Posterior vena cava (tissue), 2 donors: ENCODE measurements at places on chromosomes 13 and 19.
A peak's percentile ranks its signal among the peaks of the same experiment; 100 is the strongest.

DNA sequence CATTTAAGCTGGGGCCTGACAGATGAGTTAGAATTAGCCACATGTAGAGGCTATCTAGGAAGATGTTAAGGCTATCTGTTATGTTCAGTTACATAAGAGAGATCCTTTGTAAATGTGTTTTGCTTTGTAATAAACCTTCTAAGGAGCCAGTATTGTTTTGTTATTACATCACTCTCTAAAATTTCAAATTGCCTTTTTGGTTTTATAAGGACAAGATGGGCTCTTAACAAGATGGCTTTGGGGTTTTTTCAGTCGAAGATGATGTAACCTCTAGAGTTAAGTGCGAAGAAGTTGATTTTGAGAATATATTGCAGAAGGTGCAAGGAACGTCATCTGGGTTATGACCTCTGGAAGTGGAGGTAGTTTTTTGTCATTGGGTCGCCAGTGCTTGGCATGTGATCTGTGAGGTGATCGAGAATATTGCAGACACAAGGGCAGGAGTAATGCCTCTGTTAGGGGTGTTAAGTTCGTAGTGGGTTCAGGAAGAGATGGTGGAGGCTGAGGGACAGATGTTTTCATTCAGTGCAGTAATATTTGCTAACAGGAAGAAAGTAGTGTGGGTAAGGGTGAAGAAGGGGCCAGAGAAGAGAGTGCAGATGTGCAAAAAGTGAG is 12.7 kb downstream of the LSM14A start:
- no peak for DNase-seq

- peak; percentile 34 for DNase-seq
Observed at GRCh38 chr19:41850381-41850780, 5.5 kb downstream of the DMRTC2 start.

DNA sequence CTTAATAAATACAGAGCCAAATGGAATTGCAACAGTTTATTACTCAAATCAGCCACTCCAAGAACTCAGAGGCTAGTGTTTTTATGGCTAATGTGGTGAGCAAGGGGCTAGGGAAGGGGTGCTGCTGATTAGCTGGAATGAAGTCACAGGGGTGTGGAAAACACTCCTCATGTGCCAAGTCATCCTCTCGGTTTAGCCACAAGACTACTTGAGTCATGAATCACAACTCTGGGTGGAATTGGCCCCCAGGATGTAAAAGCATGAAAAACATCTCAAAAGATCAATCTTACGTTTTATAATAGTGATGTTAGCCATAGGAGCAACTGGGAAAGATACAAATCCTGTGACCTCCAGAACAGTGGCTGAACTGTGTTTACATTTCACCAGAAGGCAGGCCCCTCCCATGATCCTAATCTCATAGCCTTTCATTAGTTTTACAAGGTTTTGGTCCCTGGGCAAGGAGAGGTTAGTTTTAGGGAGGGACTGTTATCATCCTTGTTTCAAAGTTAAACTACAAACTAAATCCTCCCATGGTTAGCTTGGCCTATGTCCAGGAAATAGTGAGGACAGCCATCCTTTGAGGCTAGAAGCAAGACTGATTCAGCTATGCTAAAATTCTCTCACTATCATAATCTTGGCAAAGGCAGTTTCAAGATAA is 2020.1 kb upstream of the PCDH20 start:
- no peak for DNase-seq

DNA sequence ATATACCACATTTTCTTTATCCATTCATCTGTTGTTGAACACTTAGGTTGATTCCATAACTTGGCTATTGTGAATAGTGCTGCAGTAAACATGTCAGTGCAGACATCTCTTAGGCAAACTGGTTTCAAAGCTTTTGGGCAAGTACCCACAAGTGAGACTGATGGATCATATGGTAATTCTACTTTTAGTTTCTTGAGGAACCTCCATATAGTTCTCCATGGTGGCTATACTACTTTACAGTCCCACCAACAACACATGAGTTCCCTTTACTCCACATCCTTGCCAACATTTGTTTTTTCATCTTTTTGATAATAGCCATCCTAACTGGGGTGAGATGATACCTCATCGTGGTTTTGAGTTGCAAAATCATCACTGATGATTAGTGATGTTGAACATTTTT is 8.5 kb downstream of the CYSLTR2 start:
- DNase-seq = no peak

DNA sequence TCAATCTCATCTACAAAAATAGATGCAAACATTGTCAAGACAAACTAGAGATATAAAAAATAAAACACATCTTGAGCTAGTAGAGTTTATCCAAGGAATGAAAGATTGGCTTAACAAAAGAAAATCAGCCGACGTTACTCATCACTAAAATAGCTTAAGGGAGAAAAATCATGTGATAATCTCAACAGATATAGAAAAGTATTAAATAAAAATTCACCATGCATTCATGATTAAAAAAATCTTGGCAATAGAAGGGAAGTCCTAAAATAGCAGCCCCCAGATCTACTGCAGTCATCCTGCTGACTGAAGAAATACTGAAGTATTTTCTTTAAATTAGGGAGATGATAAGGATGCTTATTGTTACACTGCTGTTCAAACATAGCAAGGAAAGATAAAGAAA is 12.6 kb upstream of the DCLK1 start:
- no peak for DNase-seq

GRCh38 chr13:70960841-70961443 is 852.7 kb upstream of the KLHL1 start:
- no peak for DNase-seq

GRCh38 chr19:2478756-2479555 is 3.0 kb downstream of the GADD45B start:
- peak; percentile 96 for DNase-seq

DNA sequence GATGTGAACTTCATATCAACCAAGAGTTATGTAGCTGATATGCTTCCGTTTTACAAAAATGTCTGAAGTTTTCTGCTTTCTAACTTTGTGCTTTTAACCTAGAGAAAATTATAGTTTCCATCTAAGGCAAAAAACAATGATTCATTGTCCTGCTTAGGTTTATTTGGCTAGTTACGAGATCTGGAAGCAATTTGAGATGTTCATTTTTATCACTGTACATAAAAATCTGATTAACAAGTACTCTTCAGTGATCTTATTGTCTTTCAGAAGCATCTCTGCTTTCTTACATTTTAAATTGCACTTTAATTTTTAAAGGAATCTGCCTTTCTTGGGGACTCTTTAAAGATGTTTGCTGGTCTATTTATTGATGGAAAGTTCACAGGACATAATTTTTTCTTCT is 188.1 kb downstream of the RFC3 start:
- DNase-seq = no peak

DNA sequence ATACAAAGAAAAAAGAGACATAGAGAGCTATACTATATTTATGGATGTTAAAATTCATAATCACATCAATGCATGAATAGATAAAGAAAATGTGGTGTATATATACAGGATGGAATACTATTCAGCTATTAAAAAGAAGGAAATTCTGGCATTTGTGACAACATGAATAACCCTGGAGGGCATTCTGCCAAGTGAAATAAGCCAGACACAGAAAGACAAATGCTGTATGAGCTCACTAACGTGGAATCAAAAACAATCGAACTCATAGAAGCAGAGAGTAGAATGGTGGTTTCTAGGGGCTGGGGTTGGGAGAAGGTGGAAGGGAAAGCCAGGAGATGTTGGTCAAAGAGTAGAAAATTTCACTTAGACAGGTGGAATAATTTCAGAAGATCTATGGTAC is 24.0 kb downstream of the UTP14C start:
- DNase-seq = no peak

DNA sequence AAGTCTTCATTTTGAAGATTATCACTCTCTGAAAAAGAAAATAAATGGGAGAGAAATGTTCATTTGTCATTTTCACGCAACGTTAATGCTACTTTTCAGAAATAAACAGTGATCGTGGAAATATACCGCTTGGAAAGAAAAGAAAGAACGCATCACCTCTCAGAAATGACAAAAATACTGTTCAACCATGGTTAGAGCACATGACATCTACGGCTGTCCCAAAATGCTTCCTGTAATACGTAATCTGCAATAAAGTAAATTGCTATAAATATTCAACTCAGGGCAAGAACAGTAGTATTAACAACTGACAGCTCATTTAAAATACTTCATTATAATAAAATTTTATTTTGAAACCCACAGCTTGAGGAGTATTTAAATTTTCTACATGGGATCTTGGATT is 15.2 kb downstream of the LATS2 start:
- DNase-seq = no peak

DNA sequence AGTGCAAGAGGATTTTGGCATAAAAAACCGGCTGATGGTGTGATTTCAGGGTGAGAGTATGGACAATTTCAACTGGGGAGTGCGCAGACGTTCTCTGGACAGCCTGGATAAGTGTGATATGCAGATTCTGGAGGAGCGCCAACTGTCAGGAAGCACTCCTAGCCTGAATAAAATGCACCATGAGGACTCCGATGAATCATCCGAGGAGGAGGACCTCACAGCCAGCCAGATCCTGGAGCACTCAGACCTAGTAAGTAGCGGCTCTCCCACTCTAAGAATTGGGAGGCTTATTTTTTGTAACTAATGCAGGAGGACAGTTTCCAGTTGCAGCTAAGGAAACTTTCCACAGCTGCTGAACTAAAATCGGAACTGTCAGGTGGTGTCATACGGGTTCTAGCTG is 53.6 kb downstream of the ZAR1L start:
- DNase-seq = peak; percentile 86

DNA sequence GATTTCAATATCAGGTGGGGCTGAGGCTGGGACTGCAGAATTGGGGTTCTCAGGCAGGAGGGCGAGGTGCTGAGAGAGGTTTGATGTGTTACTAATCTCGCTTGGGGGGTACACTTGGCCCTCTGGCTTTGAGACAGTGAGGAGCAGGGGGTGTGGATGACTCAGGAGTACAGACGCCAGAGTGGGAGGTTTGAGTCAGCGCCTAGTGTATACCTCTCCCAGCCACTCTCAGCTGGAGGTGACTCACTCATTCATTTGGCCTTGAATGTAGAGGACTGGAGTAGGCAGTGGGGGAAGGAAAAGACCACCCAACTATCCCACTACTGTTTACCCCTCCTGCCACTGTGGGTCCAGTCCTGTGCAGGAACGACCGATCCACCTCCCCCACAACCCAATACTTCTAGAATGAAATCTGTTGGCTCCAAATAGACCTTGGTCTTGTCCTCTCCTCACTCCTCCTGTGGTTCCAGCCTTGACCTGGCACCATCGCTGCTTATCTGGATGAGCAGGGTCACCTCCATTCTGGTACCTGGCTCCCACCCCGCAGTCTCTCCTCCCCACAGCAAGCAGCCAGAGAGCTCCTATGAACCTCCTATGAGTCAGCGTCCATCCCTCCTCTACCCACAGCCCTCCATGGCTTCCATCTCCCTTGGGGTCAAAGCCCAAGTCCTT is 20.1 kb upstream of the ZNRF4 start:
- DNase-seq = no peak

DNA sequence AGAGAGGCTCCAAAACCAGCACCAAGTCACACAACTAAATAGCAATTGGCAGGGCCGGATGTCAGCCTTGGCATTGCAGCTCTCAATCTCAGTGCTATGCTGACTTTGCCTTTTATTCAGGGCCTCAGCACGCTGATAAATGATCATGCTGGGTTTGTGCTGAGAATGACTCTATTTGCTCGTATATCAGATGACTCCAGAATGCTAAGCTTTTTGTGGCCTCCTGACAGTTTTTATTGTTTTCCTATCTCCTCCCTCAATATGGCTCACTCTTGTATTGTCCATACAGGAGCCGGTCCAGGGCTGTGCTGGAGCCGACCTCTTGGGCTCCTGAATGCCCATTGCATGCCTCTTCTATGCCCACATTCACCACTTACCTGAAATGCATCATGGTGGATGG is 211.0 kb downstream of the EFNB2 start:
- no peak for DNase-seq

GRCh38 chr13:100542826-100543156 is 45.8 kb downstream of the GGACT start:
- no peak for DNase-seq

DNA sequence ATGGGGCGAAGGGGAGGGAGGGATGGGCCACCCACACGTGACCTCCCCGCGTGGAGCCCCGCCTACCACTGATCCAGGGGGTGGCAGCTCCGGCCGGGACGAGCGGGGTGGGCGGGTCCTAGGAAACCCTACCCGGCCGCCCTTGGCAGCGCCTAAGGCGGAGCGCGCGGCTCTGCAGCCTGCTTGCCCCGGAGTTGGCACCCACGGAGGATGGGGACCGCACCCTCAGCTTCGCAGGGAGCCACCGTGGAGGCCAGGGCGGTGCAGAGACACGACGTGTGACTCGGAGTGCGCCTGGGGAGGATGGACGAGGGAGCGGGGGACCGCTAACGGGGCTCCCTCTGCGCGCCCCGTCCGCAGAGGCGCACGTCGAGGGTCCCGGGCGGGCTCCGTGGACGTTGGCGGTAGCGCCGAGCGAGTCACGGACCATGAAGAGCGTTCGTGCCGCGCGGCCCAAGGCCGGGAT is at the start of gene RGS9BP:
RGS9BP (plus strand) TSS at position 129 of the 466 bp plus-strand sequence. CDS start 416 bp downstream, outside the sequence.
- DNase-seq = peak; percentile 93

DNA sequence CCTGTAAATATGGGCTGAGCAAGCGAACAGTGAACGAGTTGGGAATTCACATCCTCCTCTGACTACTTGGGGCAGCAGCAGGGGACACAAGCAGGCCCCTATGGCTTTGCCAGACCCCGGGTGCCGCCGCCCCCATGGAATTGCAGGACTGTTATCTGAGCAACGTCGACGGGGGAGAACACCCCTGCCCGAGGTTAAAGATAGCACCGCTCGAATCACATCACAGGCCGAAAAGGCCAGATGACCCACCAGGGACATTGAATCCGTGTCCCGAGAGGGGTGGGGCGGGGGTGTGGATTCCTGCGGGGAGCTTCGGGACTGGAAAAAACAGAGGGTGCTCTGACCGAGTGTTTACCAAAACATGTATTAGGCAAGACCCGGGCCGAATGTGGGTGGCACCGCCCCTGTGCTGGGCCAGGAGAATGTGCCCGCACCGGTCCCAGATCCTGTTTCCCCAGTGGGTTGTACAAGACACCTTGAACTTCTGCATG is 9.1 kb downstream of the FEM1A start:
- no peak for DNase-seq

DNA sequence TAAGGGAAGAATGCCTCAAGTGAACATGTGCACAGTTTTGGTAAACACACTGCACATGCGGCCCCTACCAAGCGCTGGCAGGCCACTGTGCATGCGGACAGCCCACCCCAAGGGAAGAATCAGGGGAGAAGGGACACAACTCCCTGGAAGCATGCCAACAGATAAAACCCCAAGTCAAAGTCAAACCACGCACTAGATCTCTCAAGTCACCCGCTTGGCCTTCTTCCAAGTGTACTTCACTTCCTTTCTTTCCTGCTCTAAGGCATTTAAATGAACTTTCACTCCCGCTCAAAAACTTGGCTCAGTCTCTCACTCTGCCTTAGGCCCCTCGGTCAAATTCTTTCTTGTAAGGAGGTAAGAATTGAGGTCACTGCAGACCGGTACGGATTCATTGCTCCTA is 4.6 kb upstream of the RFXAP start:
- DNase-seq = no peak

GRCh38 chr13:63337921-63338320 is 1922.3 kb upstream of the PCDH20 start:
- DNase-seq = no peak

- DNase-seq = no peak
Observed at GRCh38 chr19:54888239-54888638, 14.2 kb downstream of the FCAR start.

GRCh38 chr19:1262623-1263123 is 6.5 kb upstream of the CIRBP start:
- DNase-seq = no peak

- peak; percentile 32 for DNase-seq
Observed at GRCh38 chr13:110815471-110816204, 99.2 kb downstream of the ANKRD10 start.
